Kidney (tissue), 22 donors: ENCODE measurements at places on chromosomes 7 and 10. TPM values are rescaled to one million over a fixed set of nuclear protein-coding genes. Genes with fewer than 3 reads are reported as not detected.

DNA sequence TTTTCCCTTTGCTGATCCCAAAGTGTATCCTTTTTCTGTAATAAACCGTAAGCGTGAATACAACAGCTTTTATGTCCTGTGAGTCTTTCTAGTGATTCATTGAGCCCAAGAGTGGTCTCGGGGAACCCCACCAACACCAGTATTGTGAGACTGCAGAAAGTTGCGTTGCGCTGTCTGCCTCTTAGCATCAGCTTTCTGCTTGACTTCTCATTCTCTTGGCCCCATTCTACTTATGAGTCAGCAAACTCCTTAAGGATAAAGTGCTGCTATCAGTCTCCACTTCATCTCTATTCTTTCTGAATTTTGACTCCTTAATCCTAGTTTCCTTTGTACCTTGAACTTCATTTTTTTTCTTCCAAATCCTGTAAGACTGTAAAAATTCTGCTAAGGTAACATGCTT is 184.3 kb upstream of the MBL2 start:
- no peak for DNase-seq

DNA sequence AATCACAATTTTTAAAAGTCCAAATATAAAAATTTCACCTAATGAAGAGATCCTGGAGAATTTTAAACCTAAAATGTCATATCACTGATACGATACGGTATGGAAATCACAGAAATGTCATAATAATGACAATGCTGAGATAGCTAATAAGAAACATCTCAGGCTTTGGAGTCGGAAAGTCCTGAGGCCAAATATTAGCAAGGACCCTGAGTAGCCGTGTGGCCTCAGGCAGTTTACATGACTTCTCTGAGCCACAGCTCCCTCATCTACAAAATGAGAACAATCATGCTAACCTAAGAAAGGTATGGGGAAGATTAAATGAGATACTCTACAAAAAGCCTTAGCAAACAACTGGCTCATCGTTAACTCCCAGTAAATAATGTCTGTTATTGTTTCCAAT is 100.9 kb upstream of the NEBL start:
- no peak for DNase-seq

GRCh38 chr10:61830072-61830845 is 71.2 kb upstream of the ARID5B start:
- no peak for DNase-seq

DNA sequence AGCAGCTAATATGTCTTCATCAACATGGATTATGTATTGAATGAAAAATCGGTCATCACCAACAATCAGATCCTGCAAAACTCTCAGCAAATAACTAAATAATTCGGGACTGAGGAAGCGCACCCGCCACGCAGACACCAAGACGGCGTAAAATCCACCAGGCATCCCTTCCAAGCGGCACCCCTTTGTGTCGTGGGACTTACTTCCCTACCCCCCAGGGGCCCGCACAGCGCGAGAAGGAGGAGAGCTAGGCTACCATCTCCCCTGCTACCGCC is 721 bp downstream of the ARL3 start:
- DNase-seq = no peak

GRCh38 chr7:26376175-26376917 is 84.7 kb downstream of the SNX10 start:
- DNase-seq = peak; percentile 90

DNA sequence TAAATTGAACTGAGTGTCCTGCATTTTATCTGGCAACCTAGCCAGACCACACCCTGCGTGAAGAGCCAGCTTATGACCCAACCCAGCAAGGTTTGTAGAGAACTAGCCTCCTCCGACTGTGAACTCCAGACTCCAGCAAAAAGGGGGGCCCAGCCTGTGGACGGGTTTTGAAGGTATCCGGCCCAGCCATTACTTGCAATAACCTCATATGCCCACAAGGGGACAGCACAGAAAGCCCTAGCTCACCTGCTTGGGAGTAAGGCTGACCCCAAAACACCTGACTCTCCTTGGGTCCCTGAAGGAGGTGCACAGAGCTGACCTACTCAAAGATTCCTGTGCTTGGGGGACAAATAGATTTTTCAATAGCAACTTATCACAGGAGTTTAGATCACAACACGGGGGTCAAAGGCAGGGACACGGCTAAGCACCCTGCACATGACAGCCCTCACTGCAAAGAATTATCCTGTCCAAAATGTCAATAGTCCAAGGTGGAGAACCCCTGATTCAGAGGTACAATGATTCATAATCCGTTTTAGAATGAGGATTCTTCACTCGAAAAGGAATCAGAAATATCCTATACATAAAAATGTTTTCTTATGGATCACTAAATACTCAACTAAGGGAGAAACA is 4.6 kb downstream of the TRPV6 start:
- DNase-seq = no peak

DNA sequence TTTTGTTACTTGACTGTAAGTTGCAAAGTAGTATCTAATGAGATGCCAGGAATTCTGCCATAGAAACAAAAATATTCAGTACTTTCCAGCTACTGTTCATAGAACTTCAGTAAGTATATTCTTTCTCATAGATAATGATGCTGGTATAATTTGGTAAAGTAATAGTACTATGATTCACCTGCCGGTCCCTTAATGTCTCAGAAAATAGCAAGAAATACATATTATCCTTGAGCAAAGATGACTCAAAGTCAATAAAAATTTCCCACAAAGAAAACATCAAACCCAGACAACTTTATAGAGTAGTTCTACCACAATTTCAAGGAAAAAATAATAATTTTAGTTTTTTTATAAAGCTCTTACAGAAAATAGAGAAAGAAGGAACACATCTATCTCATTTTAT is 105.4 kb downstream of the EPDR1 start:
- no peak for DNase-seq

- DNase-seq = no peak
Measured at GRCh38 chr7:16079723-16080122, 341.6 kb downstream of the CRPPA start.

DNA sequence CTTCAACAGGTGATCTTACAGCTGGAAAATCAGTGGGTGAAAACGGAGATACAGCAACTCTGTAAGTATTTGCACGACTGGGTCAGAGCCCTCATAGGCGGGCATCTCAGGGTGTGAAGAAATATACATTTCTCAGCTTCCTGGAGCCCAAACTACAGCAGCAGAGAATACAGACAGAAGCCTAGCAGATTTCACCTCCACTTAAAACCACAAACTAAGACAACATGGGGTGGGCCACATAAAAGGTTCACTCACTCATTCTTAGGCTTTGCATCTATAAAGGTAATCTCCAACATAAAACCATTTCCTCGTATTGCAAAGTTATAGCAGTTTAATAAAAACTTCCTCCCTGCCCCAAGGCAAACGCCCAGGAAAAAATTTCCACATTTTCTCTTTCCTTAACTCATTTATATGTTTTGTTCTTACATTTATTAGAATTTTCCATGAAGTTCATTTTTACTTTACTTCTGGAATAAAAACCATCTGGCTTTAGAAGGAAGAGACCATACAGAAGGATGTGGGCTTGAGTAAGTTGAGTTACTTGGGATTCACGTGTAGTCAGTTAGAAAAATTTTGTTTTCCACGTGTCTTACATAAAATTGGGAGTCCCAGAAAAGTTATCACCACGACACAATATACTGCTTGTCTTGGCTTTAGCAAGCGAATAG is 327.1 kb downstream of the FRMD4A start:
- DNase-seq = no peak

DNA sequence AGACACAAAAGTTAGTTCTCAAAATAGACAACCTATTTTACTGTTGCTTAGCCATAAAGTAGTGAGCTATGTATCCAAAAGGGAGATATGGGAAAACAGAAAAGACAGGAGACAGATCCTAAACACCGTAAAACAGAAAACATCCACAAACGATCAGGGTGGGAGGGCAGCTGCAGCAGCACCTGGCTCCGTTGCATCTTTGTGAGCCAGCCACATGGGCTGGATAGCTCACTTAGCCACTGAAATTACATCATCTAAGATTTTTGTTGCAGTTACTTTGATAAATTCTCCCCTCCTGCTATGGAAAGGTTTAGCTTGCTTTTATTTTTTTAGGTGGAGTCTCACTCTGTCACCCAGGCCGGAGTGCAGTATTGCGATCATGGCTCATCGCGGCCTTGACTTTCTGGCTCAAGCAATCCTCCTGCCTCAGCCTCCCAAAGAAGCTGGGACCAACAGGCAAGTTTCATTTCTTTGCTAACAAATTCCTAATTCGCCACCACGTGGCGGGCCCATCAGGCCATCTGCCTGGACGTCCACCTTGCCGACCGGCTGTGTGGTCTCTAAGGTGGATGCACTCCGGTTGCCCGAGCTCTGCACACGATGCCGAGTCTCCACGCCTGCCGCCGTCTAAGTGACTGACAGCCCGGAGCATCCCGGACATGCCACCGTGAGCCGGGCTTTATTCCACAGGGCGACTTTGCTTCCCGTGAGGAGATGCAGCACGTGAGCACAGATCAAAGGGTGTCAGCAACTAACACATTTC is 159.8 kb downstream of the DIP2C start:
- no peak for DNase-seq

DNA sequence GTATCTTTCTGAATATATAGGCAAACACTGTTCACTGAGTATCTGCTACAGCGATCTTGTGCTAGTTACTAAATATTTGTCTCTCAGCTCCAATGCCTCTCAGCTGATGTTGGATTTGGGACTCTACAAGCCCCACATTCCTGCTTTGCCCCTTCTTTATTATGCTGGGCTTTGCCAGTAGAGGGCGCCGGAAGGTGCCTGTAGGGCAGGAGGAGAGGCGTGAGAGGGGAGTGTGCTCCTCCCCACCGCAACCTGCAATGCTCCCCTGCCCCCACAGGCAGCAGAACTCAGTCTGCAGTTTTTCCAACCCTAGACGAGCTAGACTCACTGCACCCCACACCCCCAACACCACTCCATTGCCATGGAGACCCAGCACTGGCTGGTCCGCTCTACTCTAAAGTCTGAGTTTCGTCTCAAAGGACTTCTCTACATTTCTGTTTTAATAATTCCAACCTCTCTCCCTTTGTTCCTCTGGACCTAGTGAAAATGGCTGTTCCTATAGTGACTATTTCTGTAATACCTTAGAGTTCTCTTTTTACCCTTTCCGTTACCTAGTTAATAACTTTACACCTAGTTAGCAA is 337.6 kb downstream of the CCSER2 start:
- DNase-seq = no peak

GRCh38 chr7:8229927-8230326 is 32.0 kb downstream of the ICA1 start:
- DNase-seq = no peak

- DNase-seq = no peak
Measured at GRCh38 chr10:71975087-71975870, 11.1 kb downstream of the CHST3 start.

DNA sequence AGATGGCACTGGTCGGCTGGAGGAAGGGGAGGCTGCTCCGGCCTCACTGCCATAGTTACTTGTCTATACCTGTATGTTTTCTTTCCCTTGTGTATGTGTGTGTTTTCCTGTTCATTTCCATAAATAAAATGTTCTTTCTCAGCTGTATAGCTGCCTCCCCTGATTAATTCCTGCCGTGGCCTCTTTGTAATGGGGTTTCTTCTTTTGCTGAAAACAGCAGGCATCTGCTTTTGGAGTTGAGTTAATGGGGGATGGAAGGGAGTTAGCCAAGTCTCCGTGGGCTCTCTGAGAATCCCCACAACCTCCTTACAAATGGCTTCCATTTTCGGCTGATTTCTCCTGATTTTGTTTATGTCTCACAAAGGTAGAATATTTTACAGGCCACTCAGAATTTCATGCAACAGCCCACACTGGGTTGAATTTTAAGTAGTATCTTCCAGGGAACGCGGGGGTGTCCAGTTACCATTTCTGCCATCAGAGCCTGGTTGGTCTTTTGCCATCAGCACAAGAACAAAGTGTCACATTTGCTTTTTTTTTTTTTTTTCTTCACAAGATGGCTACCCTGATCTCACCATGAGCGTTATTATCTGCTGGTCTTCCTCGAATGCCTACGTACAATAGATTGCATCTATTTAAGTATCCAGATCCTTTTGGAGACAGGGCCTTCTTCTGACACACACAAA is 88.1 kb upstream of the NRP1 start:
- DNase-seq = peak; percentile 73

- no peak for DNase-seq
Measured at GRCh38 chr7:132932296-132933071, 149.4 kb downstream of the CHCHD3 start.

GRCh38 chr7:33837356-33837851 is 67.9 kb upstream of the BMPER start:
- no peak for DNase-seq

DNA sequence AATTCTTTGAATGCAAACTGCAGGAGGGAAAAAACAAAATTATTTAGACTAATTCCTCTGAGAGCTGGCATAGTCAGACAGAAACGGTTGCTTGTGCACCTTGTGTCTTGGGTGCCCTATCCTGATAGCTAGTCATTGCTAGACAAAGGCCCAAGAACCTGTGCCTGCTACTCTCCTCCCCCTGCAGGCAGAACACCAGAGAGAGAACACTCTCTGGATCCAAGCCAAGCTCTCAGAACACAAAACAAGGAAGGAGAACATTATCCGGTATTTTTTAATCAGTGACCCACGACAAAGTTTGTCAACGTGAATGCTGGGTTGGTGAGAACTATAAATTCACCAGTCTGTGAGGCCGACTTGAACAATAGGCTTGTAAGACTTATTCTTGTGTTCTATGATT is 18.8 kb upstream of the PPP1R9A start:
- peak; percentile 42 for DNase-seq

GRCh38 chr7:84705706-84706105 is 481.1 kb downstream of the SEMA3D start:
- no peak for DNase-seq

ATOH7 gene
- 0.45 TPM for polyA plus RNA-seq

PALD1 gene
- polyA plus RNA-seq = 3.0 TPM

ACBD7 gene
- 0.56 TPM for polyA plus RNA-seq

INPP5A gene
- polyA plus RNA-seq = 20.8 TPM

PI4K2A gene
- 17.3 TPM for polyA plus RNA-seq

ASL gene
- polyA plus RNA-seq = 111 TPM

SPDYE5 gene
- not detected for polyA plus RNA-seq

CAPZA2 gene
- 130 TPM for polyA plus RNA-seq

MYO1G gene
- 0.60 TPM for polyA plus RNA-seq
